HS-27A (cell line): ENCODE measurements at places on chromosomes 7 and 10.

GRCh38 chr7:47458057-47458456 is 123.9 kb downstream of the TNS3 start:
- DNase-seq: peak; percentile 43

- DNase-seq: no peak
Measured at GRCh38 chr10:19828278-19829049, 12.2 kb downstream of the PLXDC2 start.

- DNase-seq: no peak
Measured at GRCh38 chr7:116028787-116029186, 1.8 kb downstream of the TFEC start.

DNA sequence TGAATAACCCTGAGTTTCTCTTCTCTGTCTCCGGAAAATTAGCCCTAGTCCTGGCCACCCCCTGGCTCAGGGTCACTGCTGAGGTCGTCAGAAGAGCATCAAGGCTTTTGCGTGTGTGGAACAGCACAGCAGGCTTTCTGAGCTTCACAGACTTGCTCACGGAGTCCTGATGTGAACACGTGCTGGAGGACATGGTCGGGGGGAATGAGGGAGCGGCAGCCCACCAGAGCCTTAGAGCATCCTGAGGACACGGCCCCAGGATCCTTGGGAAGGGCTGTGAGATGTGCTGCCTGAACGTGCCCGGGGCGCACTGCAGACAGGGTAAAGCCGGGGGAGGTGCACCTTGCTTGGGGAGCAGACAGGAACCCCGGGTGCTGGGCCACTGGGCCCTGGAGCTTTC is 28.8 kb downstream of the TMEM120A start:
- no peak for DNase-seq

DNA sequence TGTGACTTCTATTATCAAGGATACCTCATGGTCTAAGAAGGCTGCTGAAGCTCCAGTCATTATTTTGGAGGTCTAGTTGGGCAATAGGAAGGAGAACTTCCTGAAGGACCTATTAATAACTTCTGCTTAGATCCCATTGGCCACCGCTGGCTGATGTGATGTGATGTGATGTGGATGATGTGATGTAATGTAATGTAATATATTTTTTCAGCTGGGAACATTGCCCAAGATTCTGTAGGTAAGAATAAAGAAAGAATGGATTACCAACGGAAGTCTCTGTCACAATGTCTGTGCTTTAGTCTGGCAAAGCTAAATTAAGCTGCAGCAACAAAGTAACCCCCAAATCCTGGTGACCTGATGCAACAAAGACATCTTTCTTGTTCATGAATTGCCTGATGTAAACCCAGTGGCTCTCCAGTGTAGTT is 233.7 kb downstream of the PTEN start:
- no peak for DNase-seq

DNA sequence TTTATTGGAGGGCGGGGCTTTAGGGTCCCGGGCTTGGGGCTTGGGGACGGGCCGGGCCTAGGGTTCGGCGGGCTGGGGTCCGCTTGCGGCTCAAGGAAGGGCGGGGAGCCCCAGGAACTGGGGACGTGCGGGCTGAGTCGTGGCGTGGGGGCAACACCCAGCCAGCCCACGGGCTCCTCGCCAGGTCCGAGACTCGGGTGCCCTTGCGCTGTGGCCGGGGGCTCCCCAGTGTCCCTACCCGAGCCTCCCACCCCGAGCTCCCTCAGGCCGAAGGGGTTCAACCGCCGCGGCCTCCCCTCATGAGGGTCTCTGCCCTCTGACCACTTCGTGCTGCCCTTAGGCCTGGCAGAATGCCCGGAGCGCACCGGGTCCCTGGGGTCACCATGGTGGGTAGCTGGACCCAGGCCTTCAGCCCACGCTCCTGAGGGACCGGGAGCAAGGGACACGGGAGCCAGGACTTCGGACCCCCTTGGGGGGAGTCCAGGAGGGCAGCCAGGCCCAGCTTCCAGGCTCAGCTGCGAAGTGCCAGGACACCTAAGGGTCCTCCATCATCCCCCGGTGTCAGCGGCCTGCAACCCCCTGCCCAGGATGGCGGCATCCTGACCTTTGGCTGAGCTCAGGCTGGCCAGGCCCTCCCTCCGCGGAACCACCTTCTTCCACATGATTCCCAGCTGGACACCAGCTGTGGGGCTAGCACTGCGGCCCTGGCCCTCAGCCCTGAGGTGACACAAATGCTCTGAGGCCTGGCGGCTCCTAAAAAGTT is 524 bp upstream of the FUOM start:
- no peak for DNase-seq

- no peak for DNase-seq
Measured at GRCh38 chr10:117609796-117610170, 67.2 kb downstream of the EMX2 start.

- DNase-seq: no peak
Measured at GRCh38 chr10:85212526-85212925, 884.1 kb downstream of the CCSER2 start.

DNA sequence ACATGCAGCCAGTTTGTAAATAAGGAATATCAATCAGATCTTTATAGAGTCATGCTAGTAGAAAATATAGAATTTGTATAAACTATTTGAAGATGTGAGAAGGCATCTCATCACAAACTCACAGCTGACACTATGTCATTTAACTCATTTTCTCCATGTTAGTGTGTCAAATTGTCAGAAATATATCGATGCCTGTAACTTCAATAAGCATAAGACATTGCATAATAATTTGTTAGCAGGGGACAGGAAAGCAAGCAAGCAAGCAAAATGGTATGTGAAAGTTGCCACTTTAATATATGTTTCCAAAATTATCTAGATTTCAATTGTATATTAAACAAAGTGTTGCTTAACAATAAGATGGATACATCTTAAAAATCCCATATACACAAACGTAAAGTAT is 571.0 kb downstream of the ARL4A start:
- no peak for DNase-seq

- no peak for DNase-seq
Measured at GRCh38 chr10:4456279-4456678, 369.7 kb upstream of the AKR1E2 start.

- no peak for DNase-seq
Measured at GRCh38 chr10:70782086-70782745, 3.0 kb downstream of the TBATA start.

DNA sequence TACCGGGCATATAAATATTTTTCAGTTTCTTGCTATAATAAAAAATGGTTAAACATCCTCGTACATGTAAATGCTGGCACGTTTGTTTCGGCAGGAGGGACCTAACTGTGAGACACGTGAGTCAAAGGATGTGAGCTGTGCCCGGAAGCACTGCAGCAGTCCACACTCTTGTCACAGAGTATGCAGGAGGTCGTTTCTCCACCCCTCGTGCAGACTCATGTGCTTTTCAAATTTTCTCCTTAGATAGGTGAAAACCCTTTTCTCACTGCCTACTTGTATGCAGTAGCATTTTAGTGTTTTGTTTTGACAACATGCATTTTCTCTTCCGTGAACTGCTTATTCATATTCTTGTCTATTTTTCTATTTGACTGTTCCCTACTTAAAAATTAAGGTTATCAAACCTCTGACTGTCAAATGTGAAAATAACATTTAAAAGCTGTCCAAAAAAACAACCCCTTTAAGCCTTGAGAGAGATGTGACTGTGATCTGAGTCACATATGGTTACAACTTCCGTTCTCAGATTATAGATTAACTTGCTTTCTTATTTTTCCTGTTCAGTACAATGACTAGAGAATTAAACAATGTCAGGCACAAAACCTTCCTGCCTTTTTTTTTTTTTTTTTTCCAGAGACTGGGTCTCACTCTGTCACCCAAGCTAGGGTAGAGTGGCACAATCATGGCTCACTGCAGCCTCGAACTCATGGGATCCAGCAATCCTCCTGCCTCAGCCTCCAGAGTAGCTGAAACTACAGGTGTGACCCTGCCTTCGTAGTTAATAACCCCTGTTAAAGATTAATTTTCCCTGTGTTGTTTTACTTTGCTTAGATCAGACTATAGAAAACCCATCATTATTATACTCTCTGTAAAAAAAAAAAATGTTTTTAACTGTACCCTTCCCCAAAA is 45.1 kb downstream of the DPY19L1 start:
- no peak for DNase-seq

- no peak for DNase-seq
Measured at GRCh38 chr7:118153551-118154177, 30.3 kb upstream of the LSM8 start.
